ENCODE measurements at places on chromosomes 4 and X.

DNA sequence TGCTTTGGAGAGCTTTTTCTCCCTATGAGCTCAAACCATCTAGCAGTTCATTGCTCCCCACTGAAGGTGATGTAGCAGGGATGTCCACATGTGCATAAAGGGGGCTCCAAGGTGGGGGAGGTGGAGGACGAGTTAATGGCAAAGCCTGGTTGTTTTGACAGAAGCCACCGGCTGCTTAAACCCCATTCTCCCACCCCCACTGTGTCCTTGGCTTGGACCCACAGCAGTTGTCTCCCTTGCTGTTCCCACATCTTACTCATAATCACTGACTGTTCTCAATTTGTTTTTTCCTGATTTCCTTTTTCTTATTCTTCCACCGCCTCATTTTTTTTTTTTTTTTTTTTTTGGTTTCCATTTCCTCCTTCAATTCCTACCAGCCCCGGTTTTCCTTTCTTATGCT lies 72.7 kb downstream of the GEMIN8 start:
- no peak for DNase-seq

DNA sequence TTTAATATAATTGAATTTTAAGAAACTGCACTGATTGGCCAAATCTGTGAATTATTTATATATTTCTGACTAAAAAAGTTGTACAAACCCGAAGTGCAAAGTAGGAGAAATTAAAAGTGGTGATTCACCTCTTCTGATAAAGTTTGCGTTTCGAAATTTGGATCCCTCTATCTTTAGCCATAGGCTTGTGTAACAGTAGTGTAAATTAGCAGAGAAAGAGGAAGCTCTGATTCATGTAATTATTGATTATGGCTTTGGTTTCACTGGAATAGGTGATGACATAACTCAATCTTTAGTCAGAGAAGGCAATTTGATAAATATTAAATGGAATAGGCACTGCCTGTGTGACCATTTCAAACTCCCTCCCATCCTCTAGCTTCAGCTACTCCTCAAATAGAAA lies 717.8 kb upstream of the PCDH7 start:
- no peak for DNase-seq

DNA sequence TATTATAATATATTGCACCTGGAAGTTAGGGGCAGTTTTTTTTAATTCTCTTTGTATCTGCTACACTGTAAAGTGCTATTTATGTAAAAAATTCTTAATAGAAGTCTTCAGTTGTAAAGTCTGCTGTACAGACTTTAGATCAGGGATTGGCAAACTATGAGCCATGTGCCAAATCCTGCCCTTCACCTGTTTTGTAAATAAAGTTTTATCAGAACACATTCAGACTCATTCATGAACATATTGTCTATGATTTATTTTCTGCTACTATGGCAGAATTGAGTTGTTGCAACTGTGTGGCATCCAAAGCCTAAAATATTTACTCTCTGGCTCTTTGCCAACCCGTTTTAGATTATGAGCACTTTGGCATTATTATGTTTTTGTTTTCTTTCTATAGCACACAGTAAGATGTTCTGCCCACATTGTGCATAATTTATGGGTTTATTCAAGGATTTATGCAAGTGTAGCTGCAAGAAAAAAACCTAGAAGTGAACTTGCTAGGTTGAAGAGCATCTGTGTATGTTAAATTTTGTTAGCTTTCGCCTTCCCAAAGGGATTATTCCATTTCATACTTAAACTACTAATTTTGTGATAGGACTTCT lies 56.9 kb downstream of the CLCN3 start:
- DNase-seq: no peak

DNA sequence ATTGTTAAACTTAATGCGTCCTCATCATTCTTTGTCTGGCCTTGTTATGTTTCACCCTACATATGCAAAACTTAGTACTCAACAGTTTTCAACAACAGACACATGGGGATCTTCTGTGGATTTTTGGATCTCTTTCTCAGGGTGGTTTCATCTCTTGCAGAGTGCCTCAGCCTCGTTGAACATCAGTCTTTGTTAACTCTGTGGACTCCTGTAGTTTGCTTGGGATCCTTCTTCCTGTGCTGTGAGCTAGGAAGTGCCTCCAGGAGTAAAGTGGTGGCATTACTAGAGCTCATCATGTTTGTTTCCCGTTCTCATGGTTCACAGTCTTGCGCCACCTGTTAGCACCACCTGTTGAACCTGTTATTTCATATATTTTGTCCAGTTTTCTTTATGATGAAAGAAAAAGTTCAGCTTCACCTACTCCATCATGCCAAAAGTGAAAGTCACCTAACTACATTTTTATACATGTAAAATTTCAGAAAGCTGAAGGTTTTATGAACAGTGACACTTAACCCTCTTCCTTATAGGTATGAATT lies 27.5 kb upstream of the NDUFC1 start:
- DNase-seq: no peak

DNA sequence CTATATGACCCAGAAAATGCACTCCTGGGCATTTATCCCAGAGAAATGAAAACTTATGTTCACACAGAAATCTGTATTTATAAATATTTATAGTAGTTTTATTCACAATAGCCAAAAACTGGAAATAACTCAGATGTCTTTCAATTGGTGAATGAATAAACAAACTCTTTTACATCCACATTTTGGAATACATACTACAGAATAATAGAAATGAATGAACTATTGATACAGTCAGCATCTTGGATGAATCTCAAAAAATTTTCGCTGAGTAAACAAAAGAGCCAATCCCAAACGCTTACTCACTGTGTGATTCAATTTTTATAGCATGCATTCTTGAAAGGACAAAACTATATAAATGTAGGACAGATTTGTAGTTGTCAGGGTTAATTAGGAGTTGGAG lies 75.1 kb upstream of the HTR2C start:
- no peak for DNase-seq
